CD14-positive monocyte (primary cell): ENCODE measurements at places on chromosomes 6 and 20.

DNA sequence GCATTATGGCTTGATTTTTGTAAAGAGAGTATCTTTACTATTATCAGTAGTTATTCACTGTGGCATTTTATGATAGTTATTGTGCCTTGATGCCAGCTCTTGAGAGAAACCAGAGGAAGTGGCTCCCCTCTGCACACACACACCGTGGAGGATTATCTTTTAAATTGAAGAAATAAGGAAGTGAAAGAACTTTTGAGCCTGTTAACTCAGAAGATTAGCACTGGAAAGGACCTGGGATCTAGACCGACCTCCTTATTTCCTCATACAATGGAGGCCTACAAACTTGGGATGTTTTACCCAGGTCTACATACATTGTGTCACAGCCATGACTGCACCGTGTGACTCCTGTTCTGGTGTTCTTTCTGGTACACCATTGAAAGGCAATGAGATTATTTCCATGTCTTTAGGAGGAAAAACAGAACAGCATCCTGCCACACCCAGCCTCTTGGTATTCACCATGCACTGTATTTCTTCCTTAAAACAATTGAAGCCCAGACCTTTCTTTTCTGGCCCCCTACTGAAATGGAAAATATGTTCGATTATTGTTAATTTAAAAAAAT, 40.6 kb downstream of the HECA start:
- peak; percentile 47 for DNase-seq

GRCh38 chr6:156587071-156587470, 190.1 kb upstream of the ARID1B start:
- DNase-seq, result no peak

GRCh38 chr6:118804091-118804490, 89.9 kb upstream of the ASF1A start:
- DNase-seq, result no peak

- no peak for DNase-seq
These were observed 41.2 kb upstream of the MLIP start for GRCh38 chr6:54070025-54070424.

DNA sequence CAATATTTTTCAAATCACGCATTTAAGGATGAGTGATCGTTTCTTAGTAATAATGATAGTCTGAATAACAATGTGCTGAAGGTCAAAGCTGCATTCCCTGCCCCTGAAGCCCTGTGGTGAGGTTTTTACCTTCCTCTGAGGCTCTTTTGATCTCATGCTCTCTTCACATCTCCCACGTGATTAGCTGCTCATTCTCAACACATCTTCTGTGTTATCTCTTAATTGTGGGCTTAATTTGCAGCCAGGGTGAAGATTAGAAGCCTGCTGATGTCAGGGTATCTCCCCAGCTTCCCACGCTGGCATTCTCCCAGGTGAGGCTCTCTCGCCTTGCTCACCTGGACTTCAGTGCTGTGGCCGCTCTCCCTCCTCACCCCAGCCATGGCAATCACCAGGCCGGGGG, 109.7 kb upstream of the FOXQ1 start:
- no peak for DNase-seq

GRCh38 chr6:135520781-135521180, 23.2 kb upstream of the AHI1 start:
- no peak for DNase-seq

DNA sequence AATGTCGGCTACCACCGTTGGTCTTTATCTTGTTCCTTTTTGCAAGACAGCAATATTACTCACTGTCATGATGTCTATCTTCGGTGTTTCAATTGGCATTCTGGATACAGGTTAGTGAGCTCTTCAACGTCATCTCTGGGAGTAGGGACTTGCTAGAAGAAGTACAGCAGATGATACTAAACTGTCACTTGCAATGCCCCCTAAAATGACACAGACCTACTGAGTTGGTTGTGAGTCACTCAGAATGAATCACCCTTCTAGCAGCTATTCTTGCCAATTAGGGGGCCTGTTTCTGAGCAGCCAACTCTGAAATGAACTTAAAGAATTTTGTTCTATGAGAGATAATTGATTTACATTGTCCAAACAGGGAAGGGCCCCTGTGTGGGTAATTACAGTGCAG, 176.5 kb downstream of the SLC16A10 start:
- DNase-seq, result no peak

- no peak for DNase-seq
These were observed 93.4 kb upstream of the NAA20 start for GRCh38 chr20:19923762-19924161.

- no peak for DNase-seq
These were observed 9.5 kb upstream of the MICA start for GRCh38 chr6:31393932-31394331.

DNA sequence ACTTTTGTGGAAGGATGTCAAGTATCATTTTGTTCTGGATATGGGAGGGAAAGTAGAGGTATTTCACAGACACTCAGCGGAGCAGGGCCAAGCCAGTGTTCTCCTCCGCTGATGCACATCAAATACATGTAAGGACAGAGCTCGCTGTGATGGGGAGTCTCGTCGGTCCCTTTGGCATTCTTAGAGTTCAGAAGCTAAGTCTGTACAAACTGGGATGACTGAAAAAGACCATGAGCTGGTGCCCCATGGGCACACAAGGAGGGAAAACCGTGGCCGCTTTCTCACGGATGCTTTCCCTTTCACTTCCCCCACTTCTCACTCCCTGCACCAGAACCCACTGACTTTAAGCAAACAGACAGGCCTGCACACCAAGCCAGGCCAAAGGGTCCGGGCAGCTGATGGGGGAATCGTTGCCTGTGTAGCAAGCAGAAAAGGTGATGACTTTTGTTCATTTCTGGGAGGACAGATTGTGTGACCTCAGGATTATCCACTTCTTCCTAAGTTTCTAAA, 27.7 kb upstream of the MPC1 start:
- no peak for DNase-seq

- no peak for DNase-seq
These were observed 374 bp upstream of the ABCC10 start for GRCh38 chr6:43426928-43427405.

GRCh38 chr6:43455531-43456428, at the start of gene DLK2:
Gene DLK2, minus strand, starts transcription at chr6:43455548. Its CDS starts 723 bp downstream, at chr6:43454825.
- DNase-seq, result no peak

GRCh38 chr6:35398526-35398925, 53.6 kb upstream of the FANCE start:
- DNase-seq, result no peak

- DNase-seq, result no peak
These were observed 78.4 kb downstream of the GMPR start for GRCh38 chr6:16316741-16317251.

DNA sequence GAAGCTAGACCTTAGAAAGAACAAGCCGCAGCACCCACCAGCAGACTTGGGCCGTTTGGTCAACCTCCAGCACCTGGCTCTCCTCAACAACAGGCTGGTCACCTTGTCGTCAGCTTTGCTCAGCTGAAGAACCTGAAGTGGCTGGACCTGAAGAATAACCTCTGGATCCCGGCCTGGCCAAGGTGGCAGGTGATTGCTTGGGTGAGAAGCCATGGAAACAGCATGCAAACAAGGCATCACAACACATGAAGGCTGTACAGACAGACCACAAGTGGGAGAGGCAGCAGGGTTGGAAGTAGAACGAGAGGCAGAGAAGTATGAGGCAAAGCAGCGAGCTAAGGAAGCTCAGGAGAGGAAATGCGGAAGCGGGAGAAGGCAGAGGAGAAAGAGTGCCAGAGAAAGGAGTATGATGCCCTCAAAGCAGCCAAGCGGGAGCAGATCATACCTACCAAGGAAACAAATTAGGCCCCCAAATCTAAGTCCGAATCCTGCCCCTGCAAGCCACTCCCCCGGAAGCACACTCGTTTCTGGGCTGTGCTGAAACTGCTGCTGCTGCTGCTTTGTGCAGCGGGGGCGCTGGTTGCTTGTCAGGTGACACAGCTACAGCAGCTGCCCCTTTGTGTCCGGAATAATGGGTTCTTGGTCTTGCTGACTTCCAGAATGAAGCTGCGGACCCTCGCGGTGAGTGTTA, 121.6 kb upstream of the LGSN start:
- no peak for DNase-seq

DNA sequence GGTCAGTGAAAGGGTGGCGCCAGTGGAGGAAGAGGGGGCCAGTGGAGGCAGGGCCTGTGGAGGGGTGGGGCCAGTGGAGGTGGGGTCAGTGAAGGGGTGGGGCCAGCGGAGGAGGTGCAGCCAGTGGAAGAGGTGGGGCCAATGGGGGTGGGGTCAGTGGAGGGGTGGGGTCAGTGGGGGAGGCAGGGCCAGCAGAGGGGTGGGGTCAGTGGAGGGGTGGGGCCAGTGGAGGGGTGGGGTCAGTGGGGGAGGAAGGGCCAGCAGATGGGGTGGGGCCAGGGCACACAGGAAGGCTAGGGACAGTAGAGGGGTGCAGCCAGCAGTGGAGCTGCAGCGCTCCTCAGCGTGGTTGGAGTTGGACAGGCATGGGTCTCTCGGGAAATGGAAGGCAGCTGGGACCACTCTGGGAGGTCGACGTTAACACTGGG, 18.7 kb downstream of the ADRM1 start:
- no peak for DNase-seq

- DNase-seq, result no peak
These were observed 691.8 kb downstream of the QKI start for GRCh38 chr6:164106345-164106769.

GRCh38 chr6:7554533-7555275, 13.2 kb downstream of the DSP start:
- no peak for DNase-seq

GRCh38 chr20:36439040-36439730, 102.1 kb upstream of the MYL9 start:
- DNase-seq, result peak; percentile 32

GRCh38 chr20:57658833-57659516, 38.7 kb upstream of the ZBP1 start:
- no peak for DNase-seq

GRCh38 chr20:57919049-57919448, 209.2 kb upstream of the PMEPA1 start:
- DNase-seq, result no peak

- no peak for DNase-seq
These were observed 264.1 kb upstream of the RIN2 start for GRCh38 chr20:19493794-19494495.

- DNase-seq, result no peak
These were observed 202.2 kb upstream of the PCSK2 start for GRCh38 chr20:17024513-17025119.

DNA sequence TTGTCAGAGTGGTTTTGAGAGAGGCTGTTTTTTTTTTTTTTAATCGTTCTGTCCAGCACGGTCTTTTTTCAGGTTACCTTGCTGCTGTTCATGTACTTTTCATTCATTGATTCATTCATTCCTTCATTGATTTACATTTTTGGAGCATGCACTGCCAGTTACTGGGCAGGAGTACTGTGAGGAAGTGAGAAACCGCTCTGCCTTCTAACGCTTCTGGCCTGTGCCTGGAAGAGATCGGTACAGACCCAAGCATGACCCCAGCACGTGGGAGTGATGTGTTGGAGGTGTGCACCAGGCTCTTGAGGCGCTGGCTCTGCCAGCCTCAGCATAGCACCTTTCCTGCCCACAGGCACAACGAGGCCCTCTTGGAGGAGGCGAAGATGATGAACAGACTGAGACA, 9.1 kb downstream of the RIPK1 start:
- DNase-seq, result no peak

DNA sequence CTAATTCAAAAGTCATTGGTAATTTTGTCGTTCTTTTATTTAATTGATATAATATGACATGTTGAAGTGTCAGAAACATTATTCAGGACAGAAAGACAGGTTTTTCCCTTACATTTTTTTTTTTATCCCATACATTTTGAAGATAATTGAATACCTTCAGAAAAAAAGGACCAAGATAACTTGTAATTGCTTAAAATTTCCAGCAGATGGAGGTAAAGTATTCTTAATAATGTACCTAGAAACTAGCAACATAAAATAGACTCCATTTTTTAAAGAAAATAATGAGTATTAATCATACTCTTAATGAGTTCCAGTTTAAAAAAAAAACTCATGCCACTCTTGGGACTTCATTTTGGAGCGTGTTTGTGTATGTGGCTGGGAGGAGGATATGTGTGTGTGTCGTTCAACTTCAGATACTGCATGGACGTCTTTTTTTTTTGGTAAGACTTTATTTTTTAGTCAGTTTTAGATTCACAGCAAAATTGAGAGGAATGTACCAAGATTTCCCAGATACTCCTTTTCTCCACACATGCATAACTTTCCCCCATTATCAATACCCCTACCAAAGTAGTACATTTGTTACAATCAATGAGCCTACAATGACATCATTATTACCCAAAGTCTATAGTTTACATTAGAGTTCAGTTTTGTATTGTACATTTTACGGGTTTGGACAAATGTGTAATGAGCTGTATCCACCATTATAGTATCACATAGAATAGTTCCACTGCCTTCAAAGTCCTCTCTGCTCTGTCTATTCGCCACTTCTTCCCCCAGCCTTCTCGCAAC, 79.4 kb downstream of the ROS1 start:
- peak; percentile 5 for DNase-seq
